Choroid plexus epithelial cell (primary cell): ENCODE measurements at places on chromosomes 7 and 10.

DNA sequence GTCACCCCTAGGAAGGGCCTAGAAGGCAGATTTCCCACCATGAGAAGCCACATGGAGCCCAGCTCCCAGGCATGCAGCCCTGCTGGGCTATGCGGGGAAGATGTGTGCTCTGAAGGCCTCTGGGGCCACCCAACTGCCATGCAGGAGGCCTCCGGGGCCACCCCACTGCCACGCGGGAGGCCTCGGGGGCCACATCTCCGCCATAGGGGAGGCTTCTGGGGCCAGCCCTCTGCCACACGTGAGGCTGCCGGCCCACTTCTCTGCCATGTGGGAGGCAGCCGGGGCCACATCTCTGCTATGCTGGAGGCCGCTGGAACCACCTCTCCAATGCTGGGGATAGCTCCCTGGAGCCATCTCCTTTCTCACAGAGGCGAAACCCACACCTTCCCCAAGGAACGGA, 451.8 kb downstream of the DNAJB6 start:
- no peak for DNase-seq

- peak; percentile 64 for DNase-seq
These were observed 28.3 kb upstream of the RALA start for GRCh38 chr7:39594988-39595620.

GRCh38 chr10:131855461-131856401, 45.1 kb upstream of the PPP2R2D start:
- no peak for DNase-seq

- no peak for DNase-seq
These were observed 121.9 kb downstream of the RALA start for GRCh38 chr7:39745320-39745719.
